ENCODE measurements at places on chromosomes 3 and 15.

GRCh38 chr3:13707456-13707855 lies 158.5 kb downstream of the FBLN2 start:
- no peak for DNase-seq

DNA sequence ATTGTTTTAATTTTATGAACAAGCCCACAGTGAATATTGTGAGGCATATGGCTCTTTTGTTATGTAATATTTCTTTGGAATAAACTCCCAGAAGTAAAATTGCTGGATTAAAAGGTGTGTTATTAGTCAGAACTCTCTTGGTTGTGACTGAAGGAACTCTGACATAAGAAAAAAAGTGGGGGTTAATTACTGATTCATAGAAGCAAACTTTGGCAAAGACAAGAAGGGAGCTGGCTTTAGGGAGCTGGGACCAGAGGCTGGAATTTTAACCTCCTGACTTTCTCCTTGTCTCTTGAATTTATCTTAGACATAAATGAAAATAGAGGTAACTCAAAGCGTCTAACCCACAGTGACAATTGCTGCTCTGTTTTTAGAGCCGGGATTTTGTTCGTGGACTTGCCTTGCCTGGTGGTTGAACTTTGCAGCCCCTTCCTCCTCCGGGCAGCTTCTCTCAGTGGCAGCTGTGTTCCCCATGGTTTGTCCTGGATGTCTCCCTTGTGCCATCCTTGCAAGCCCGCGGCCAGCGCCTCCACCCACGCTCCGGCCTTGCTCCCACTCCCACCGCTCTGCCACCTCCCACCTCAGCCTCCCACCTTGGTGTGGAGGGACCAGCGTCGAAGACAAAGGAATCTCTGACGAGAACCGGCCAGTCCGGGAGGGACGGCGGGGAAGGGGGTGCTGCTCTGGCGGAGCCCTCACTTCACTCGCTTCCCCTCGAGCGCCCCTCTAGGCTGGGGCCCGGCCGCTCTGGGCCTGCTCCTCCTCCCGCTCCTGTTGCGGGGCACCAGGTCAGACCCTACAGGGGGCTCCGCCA lies 28.0 kb downstream of the ARHGAP31 start:
- DNase-seq, result no peak

GRCh38 chr3:29829340-29829739 lies 548.5 kb downstream of the RBMS3 start:
- no peak for DNase-seq

- DNase-seq, result no peak
Observed at GRCh38 chr3:27560484-27561056, 76.4 kb upstream of the SLC4A7 start.

- DNase-seq, result no peak
Observed at GRCh38 chr3:66756468-66757036, 241.6 kb upstream of the KBTBD8 start.

DNA sequence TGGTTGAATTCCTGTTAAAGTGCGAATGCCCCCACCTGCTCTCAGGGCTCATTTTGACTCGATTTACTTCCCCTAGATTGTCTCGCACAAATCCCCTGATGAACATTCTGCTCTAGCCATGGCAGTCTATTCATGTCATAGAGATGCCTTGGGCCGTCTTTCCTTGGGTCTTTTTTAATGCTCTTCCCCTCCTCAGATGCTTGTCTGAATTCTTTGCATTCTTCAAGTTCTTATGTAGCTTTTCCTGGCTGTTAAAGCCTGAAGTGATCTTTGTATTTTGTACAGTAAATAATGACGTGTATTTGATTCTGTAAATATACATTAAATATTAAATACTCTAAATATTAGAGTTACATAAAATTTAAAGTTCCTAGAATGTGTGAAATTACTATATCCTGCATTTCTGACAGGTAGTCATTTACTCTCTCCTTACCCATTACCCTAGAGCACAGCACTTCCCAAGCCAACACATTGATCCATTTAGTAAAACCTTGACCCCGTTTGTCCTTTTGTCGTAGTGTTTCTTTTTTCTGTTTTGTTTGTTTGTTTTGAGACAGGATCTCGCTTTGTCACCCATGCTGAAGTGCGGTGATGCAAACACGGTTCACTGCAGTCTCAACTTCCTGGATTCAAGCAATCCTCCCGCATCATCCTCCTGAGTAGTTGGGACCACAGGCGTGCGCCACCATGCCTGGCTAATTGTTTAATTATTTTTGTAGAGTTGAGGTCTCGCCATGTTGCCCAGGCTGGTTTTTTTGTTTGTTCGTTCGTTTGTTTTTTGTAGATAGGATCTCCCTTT lies 47.9 kb downstream of the YEATS2 start:
- no peak for DNase-seq

- DNase-seq, result no peak
Observed at GRCh38 chr3:106347350-106347749, 478.5 kb upstream of the CBLB start.

DNA sequence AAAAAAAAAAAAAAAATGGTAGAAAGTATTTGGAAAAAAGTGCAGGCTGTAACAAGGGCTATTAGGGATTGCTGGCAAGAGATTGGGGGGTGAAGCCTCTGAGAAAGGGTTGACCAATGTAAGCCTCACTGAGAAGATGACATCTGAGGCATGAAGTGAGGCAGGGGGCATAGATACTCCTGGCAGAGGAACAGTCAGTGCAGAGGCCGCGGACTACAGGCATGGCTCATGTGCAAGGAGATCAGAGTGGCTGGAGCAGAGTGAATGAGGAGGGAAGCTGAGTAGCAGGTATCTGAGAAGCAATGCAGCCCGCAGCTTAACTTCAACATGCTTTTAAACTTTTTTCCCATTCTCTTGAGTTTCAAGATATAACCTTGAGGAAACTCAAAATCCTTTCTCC lies 5.4 kb downstream of the FBXL22 start:
- no peak for DNase-seq
